HFFc6 (cell line): ENCODE measurements at places on chromosomes 5 and 9.

DNA sequence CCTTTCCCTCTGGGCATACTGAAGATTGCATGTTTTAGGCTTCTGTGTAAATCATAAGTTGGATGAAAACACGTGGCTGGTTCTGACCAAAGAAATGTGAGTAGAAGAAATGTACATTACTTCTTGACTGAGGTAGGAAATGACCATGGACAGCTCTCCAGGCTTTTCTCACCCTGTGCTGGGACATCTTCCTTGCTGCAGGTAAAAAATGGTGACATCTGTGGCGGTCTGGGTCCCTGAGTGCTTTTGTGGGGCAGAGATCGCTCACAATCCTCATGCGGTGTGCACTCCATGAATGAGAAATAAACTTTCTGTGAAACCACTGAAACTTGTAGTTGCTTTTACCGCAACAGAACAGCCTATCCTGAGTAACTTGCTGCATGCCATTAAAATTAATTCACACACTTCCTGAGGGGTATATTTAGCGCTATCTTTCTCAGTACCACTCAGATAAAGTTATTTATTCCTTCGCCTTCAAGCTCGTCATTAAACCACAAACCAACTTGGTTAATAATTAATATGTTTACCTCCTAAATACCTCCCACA lies 730.4 kb downstream of the EFNA5 start:
- DNase-seq: no peak

DNA sequence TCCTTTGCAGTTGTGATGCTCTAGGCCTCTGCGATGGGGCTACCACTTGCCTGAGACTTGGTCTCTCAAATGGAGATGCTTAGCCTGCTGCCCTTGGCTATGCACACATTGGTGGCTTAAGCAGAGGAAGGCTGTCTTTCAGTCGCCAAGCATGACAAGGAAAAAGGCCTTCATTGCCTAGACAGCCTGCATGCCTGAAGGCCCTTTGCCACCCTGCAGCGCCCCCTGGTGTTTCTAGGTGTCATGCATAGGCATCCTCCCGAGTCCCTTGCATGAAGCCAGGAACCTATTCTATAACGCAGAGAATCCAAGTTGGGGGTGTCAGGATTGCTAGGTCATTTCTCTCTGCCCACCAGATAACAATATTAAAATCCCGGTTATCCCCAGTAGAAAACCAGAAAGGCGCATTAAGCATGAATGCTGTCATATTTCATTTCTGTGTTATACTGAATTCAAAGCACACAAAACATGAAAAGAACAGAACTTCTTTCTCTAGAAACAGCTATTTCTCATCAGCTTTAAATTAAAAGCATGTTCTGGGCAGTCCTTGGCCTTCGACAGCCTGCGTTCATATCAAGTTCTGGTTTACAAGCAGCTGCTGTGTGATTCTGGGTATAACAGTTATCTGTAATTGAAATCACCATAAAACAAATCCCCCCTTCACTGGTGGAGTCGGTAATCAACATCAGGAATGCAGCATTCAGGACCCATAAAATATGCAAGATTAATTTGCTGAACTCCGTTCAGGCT lies 59.7 kb upstream of the TRPC7 start:
- DNase-seq: peak; percentile 67

- no peak for DNase-seq
Observed at GRCh38 chr5:94276048-94276447, 342.4 kb downstream of the KIAA0825 start.

DNA sequence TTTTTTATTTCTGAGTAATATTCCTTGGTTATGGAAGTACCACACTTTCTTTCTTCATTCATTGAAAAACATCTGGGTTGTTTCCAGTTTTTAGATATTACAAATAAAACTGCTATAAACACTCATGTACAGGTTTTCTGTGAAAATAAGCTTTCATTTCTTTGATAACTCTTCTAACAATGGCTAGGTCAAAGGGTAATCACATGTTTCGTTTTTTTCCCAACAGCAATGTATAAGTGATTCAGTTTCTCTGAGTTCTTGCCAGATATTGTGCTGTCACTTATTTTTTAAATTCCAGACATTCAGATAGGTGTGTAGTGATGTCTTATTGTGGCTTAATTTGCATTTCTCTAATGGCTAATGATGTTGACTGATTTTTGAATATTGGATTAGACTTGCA lies 16.7 kb upstream of the TNPO1 start:
- no peak for DNase-seq

DNA sequence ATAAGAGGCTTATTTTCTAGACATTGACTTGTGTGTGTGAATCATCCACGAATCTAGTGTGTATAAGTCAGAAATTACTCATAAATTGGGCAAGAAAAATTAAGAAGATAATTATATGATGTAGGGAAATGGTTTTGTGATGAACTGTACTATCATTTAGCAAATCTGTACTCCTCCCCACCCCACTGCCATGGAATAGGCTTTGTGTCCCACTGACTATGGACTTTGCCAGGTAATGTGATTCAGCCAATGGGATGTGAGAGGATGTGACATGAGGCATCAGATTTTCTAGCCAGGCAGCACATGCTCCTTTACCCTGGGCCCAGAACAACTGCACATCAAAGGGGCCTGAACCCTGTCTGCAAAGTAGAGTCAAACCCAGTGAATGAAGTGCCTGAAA lies 406.6 kb downstream of the CTNND2 start:
- no peak for DNase-seq

GRCh38 chr9:127796852-127797370 lies 5.8 kb upstream of the FPGS start:
- peak; percentile 33 for DNase-seq

DNA sequence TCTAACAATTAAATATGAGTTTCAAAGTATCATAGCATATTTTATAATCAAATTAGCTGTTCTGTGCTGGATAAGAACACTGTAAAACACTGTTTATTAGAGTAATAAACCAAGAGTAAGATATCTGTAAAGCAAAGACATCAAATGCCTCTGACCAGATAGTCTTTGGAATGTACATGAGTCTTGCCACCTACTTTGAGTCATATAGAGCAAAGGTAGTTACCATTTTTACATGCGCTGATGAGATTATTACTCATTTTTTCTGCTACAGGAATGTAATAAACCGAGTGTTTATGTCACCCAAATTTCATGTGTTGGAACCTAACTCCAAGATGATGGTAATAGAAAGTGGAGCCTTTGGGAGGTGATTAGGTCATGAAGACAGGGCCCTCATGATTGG lies 654.5 kb downstream of the CETN3 start:
- no peak for DNase-seq

- peak; percentile 34 for DNase-seq
Observed at GRCh38 chr5:10471677-10472076, 30.0 kb downstream of the ROPN1L start.

- no peak for DNase-seq
Observed at GRCh38 chr9:75788006-75788634, 102.4 kb upstream of the PCSK5 start.

- no peak for DNase-seq
Observed at GRCh38 chr5:43150748-43151147, 30.0 kb downstream of the ZNF131 start.

- DNase-seq: peak; percentile 70
Observed at GRCh38 chr9:86925686-86926085, 21.6 kb downstream of the GAS1 start.

GRCh38 chr9:7489036-7489435 lies 310.5 kb downstream of the DMAC1 start:
- no peak for DNase-seq

- DNase-seq: no peak
Observed at GRCh38 chr5:59021837-59022514, 439.1 kb downstream of the RAB3C start.

- no peak for DNase-seq
Observed at GRCh38 chr9:13186091-13186490, 93.4 kb downstream of the MPDZ start.

- DNase-seq: peak; percentile 62
Observed at GRCh38 chr5:15929611-15930263, 249.9 kb downstream of the MARCHF11 start.

GRCh38 chr9:32339424-32339823 lies 45.0 kb upstream of the ACO1 start:
- DNase-seq: no peak

GRCh38 chr5:158718738-158719505 lies 380.8 kb downstream of the EBF1 start:
- DNase-seq: no peak

GRCh38 chr9:91207397-91207728 lies 154.4 kb downstream of the AUH start:
- no peak for DNase-seq

DNA sequence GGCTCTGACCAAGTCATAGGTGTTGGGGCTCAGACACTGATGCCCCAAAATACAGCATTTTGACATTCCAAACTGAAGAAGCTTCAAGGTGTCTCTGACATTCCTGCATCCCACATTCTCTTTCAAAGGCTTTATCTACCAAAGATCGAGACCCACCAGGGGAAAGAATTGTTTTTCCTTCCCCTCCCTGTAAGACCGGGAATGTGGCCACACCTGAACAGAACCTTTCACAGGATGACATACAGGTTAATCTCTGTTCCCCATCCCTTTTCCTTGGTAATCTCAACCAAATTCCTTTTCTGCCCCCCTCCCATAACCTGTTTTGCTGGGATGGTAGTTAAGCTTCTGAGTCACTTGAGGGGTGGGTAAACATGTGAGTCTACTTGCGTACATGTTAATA lies 72.3 kb downstream of the IQGAP2 start:
- DNase-seq: no peak

DNA sequence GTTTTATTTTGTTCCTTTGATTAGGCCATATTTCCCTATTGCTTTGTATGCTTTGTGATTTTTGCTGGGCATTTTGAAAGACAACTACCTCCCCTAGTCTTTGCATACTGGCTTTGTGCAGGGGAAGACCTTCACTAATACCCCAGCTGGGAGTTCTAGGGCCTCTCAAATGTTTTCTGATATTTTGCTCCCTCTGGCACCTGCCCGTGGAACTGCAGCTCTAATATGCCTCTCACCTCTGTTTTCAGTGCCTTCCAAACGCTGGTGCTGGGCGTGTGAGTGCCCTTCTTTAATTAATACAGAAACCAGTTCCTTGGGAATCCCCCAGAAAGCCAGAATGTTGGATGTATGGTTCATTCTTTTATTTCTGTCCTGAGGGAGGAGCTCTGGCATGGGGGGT lies 204.5 kb downstream of the COMMD10 start:
- no peak for DNase-seq

DNA sequence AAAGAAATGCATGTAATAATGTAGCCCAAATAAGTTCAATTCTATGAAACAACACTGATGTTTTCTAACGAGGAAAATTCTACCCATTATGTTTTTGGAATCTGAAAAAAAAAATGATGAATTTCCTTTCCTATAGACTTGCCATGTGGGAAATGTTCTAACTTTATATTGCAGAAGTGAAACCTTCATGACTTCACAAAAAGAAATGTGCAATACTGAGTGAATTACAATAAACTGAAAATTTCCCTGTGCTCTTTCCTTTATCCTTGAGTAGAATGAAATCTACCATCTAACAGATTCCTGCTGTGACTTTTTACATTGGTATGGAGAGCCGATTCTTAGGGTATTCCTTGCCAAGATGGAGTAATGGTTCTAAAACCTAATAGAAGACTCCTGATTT lies 1622.5 kb downstream of the MAT2B start:
- DNase-seq: no peak

DNA sequence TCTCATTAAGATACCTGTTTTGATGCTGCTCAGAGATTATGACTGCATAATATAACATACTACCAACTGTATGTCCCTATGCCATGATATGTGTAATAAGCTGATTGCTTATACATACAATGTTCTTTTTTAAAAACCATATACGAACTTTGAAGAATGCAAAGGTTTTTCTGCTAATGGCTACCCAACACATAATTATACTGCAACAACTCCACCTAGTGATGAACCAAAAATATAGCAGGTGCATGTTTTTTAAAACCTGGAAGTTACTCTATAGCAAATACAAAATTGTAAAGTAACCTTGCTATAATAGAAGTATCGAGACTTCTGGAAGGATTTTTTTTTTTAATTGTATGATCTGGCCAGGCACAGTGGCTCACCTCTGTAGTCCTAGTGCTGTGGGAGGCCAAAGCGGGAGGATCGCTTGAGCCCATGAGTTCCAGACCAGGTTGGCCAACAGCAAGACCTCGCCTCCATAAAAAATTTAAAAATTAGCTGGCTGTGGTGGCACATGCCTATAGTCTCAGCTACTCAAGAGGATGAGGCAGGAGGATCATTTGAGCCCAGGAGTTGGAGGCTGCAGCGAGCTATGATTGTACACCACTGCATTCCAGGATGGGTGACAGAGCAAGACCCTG lies 49.1 kb downstream of the HOMER1 start:
- DNase-seq: peak; percentile 40

- no peak for DNase-seq
Observed at GRCh38 chr5:36734422-36734821, 128.0 kb downstream of the SLC1A3 start.

GRCh38 chr9:72538921-72539702 lies 17.7 kb downstream of the TMC1 start:
- DNase-seq: no peak

GRCh38 chr5:180101451-180102105 lies 30.0 kb upstream of the RNF130 start:
- DNase-seq: no peak

GRCh38 chr9:89394412-89394811 lies 76.1 kb downstream of the SECISBP2 start:
- DNase-seq: no peak

GRCh38 chr5:79954620-79955019 lies 36.4 kb downstream of the MTX3 start:
- DNase-seq: no peak

- DNase-seq: peak; percentile 49
Observed at GRCh38 chr9:97529363-97530076, 28.1 kb downstream of the TMOD1 start.

GRCh38 chr9:136020206-136020605 lies 59.0 kb upstream of the UBAC1 start:
- DNase-seq: no peak

- DNase-seq: no peak
Observed at GRCh38 chr5:162382839-162383238, 315.3 kb downstream of the GABRG2 start.

- no peak for DNase-seq
Observed at GRCh38 chr5:16723821-16724220, 107.0 kb upstream of the RETREG1 start.

DNA sequence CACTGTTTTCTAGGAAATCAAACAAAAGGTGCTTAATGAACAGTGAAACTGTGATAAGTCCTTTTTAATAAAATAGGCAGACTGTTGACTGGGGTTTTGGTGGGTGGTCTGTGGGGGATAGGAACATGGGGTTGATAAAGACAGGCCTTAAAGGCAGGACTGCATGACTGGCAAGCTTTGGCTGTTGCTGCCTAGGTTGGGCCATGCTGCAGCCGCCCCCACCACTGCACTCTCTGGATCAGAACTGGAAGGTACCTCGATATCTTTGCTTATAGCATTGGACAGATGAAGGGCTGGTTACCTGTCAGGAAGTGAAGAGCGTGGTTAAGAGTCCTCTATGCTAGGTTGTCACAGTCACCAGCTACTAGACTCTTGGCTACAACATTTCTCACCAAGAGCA lies 24.4 kb downstream of the APBA1 start:
- no peak for DNase-seq

- no peak for DNase-seq
Observed at GRCh38 chr9:128937310-128938165, 9.9 kb downstream of the DOLK start.
